ENCODE measurements at places on chromosomes 7 and 10.

DNA sequence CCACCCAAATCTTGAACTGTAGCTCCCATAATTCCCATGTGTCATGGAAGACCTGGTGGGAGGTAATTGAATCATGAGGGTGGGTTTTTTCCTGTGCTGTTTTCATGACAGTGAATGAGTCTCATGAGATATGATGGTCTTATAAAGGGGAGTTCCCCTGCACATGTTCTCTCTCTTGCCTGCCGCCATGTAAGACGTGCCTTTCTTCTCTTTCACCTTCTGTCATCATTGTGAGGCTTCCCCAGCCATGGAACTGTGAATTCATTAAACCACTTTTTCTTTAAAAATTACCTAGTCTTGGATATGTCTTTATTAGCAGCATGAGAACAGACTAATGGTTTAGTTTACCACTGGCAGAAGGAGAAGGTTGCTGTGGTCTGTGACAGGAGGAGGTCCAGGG lies 111.5 kb upstream of the RAB18 start:
- DNase-seq: no peak

- DNase-seq: no peak
These were observed 465.6 kb upstream of the IGFBP3 start for GRCh38 chr7:46386428-46387399.

DNA sequence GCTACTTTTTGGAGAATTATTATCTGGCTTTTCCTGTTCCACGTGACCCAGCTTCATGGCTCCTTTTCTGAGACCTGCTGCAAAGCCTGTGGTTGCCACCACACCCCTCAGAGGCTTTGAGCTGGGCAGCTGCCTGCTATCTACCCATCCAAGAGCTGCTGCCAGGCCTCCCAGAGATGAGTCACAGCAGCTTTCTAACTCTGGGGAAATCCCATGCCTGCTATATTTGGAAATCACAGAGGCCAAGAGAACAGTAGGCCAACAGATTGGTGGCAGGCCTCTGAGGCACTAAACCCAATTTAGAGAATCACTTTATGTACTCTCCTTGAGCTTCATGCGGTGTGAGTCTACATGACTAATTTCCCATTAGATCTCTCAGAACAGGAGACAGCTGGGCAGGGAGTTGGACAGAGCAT lies 35.2 kb downstream of the SGCE start:
- DNase-seq: peak; percentile 8

DNA sequence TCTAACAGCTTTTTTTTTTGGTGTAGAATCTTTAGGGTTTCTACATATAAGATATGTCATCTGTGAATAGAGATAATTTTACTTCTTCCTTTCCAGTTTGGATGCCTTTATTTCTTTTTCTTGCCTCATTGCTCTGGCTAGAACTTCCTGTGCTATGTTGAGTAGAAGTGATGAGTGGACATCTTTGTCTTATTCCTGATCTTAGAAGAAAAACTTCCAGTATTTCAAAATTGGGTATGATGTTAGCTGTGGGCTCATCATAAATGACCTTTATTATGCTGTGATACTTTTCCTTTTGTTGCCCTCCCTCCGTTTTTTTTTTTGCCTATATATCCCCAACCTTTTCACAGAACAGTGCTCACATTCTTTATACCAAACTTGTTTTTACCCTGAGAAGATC lies 8.8 kb downstream of the AGK start:
- DNase-seq: no peak

- peak; percentile 67 for DNase-seq
These were observed 171.2 kb upstream of the TNRC18 start for GRCh38 chr7:5594616-5595544.

DNA sequence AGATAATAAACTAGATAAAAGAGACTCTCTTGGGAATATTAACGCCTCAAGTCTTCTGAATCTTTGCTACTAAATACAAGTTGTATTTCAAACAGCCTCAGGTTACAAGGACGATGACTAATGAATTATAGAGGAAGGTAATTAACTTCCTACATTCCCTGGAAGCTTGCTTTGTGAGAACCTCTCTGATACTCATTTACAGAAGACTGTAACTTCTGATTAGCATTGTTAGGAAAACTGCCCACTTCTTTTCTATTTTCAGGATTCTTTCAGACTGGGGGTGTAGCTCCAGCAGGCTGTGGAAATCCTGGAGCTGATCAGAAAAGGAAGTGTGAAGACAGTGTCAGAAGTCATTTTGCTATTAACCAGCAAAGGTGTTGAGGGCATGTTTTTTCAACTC lies 316.7 kb upstream of the NPSR1 start:
- peak; percentile 10 for DNase-seq

GRCh38 chr7:86149024-86149665 lies 494.6 kb upstream of the GRM3 start:
- no peak for DNase-seq
